CD4-positive, alpha-beta T cell (primary cell): ENCODE measurements at places on chromosomes 6 and 20. TPM values are rescaled to one million over a fixed set of nuclear protein-coding genes. Genes with fewer than 3 reads are reported as not detected.

The HLA-C gene
- total RNA-seq: 1,977 TPM

The MAN1A1 gene
- total RNA-seq: 4.5 TPM

The TSHZ2 gene
- 26.1 TPM for total RNA-seq

The OOEP gene
- total RNA-seq: 0.38 TPM

The ARFGEF3 gene
- not detected for total RNA-seq

The PIGT gene
- 157 TPM for total RNA-seq

DNA sequence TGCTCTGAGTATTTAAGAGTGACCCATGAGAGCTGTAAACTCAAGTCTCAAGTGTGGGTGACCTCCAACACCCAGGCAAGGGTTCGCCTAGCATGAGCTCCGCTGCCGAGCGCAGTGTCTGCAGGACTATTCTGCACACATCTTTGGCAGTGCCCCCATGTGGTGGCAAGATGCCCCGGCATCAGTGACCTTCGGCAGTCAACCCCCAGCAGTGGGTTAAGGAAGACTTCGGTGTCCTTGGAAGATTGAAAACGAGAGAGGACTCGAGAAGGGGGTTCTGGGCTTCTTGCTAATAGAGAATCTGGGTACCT, 43.1 kb downstream of the RBM38 start:
- no peak for DNase-seq

GRCh38 chr20:47453167-47453782, 48.4 kb upstream of the NCOA3 start:
- no peak for DNase-seq

- no peak for DNase-seq
Observed at GRCh38 chr6:70684794-70685493, 17.3 kb downstream of the SMAP1 start.

DNA sequence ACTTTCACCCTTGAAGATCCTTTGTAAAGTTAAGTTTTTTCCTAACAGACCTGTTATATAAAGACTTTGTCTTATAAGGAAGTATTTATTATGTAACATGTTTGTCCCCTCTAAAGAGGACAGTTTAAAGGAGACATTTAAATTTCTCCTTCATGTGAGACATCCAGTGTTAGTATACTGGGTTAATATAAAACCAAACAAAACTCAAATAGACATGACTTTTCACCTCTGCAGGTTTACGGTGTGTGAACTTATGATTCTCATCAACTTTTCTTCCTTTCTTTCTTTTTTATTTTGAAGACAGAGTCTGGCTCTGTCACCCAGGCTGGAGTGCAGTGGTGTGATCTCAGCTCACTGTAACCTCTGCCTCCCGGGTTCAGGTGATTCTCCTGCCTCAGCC, 17.4 kb upstream of the MPC1 start:
- no peak for DNase-seq

DNA sequence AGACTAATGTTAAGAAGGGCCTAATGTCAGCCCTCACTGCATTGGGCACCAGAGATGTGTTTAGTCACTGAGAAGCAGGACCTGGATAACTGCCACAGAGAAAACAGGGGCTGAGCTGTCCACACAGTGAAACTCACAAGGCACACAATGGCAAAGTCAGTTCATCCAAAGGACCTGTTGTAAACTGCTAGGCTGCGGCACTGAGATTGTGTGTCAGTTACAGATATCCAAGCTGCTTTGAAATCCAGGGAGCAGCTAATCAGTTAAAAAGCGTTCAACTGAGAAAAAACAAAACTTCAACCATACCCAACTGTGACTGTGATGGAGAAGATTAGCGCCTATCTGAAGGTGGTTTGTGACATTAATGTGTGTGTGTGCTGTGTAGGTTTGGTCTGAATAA, 27.8 kb upstream of the TMEM14A start:
- no peak for DNase-seq

DNA sequence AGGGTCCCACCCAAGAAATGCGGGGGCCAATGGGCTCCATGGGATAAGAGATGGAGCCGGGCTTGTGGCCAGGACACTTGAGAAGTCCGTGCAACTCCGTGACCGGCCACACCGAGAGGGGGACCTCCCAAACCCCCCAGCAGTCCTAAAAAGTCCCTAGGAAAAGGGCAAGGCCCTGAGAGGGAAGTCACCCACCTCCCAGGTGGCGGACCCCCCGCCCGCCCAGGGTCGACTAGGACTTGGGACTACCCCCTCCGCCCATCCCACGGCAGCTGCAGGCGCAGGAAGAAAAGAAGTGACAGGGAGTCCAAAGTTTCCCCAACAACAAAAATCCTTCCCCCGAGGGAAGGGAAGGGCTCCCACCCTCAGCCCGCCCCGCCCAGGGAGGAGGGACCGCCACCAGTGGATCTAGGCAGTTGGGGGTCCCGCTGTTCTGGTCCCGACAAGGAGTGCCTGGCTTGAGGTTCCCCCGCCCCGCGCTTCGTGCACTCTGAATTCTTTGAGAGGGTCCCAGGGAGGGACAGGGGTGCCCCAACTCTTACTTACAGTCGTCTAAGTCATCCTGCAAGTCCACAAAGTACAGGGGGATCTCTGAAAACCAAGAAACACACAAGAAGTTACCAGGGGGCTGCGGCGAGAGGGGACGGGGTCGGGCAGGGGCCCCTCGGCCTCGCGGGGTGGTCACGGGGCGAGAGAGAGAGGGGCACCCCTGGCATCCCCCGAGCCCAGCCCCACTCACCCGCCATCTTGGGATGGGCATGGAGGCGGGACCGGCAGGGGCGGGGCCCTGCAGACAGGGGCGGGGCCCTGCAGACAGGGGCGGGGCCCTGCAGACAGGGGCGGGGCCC, 611 bp upstream of the RAB22A start:
- no peak for DNase-seq

- DNase-seq: no peak
Observed at GRCh38 chr6:106184629-106185028, 98.5 kb downstream of the PRDM1 start.

GRCh38 chr6:138638604-138639003, 135.0 kb upstream of the CCDC28A start:
- no peak for DNase-seq

GRCh38 chr20:50655311-50655880, 35.9 kb downstream of the RIPOR3 start:
- no peak for DNase-seq

DNA sequence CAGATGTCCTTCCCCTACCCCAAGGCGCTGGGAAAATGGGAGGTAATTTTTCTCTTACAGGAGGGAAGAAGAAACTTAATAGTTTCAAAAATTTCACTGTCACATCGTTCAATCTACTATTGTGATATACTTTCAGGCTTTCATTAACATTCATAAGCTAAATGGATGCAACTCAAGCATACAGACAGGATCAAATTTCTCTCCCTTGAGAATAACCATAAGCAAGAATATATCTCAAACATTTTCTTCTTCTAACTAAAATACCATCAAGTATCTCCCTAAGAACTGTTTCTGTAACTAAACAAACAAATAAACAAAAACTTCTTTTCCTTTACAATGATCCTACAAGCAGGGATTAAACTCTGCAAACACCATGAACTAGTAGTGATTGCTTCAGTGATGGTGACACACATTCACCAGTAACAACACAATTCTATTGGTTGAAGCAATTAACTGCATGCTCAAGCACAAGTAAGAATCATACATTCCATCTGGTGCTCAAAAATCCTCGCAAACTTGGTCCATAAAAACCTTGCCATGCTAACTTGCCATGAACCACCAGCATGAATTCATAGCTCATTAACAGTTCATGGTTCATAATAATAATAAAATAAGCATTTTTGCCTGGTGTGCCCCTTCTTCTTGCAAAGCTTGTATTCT, 183.8 kb downstream of the PTPRK start:
- no peak for DNase-seq

DNA sequence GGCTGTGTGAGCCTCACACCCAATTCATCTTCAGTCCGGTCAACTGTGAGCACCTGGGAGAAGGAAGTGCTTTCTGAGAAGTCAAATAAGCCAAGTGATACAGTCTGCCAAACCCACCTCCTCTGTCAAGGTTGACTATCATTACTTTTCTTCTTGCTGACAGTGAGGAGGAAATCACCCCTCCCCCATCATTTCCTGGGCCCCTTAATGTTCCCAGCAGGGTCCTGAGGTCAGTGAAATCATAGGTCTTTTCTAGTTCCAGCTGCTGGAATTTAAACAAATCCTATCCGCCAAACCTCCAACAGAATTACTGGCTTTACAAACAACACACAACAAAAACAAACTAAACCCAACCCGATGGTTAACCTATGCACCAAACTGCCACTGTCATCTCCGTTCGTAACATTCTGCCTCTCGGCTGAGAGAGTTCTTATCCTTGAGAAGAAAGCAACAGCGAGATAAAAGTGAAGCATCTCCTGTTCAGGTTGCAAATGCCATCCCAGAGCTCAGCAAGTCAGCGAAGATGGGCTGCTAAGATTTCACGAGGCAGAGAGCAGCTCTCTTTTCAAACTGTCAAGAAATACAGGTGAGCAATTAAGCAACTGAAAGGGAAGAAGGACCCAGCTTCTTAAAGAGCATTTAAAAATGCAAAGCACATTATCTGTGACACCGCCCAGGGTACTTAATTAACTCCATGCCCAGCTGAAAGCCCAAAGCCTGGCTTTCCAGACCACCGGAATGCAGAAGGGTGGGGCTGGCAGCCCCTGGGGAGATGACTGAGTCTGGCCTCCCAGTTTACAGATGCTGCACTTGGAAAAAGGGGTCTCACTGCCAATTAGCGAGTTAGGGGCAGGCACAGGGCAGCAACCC, 24.7 kb downstream of the GFOD1 start:
- no peak for DNase-seq

DNA sequence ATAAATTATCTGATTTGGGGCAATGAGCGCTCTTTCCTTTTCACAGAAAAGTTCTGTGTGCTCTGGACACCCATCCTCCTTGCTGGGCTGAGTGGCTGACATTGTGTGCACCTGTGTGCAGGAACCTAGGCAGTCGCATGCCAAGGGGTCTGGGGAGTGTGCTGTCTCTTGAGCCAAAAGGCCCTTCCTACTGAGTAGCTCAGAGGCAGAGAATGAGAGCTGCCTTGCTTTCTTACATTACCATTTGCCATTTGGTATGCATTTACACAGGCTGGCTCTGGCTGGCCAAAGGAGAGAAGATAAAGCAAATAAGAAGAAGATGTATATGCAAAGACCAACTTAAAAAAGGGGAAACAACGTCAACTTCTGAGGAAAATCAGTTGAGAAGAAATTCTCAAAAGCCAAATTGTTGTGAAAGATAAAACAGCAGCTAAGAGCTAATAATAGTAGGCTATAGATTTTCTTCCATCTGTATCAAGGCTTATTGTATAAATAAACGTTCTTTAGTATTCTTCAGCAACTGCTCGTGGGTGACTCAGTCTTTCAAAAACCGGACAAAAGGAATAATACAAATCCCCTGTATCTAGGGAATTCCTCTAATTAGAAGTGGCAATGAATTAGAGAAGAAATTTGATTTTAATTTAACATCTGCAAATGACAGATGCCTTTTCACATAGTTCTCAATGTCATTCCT, 121.9 kb downstream of the INSM1 start:
- no peak for DNase-seq

- DNase-seq: no peak
Observed at GRCh38 chr20:4156411-4156810, 141.1 kb upstream of the RNF24 start.

DNA sequence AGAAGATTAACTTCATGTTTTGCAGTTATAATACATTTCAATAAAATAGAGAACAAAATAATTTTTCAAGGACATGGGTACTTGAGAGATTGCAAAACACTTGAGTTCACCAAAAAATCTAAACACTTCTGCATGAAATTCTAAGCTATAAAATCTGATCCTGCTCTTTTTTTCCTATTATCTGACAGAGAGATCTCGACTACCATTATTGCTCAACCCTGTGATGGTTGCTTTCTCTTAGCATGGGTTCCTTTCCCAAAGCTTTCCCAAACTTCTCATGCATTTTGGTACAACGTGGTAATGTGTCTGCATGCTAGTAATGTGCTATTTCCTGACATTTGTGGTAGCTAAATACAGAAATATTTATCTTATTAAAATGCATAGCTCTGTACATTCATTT, 1243.1 kb upstream of the ADGRB3 start:
- DNase-seq: no peak

DNA sequence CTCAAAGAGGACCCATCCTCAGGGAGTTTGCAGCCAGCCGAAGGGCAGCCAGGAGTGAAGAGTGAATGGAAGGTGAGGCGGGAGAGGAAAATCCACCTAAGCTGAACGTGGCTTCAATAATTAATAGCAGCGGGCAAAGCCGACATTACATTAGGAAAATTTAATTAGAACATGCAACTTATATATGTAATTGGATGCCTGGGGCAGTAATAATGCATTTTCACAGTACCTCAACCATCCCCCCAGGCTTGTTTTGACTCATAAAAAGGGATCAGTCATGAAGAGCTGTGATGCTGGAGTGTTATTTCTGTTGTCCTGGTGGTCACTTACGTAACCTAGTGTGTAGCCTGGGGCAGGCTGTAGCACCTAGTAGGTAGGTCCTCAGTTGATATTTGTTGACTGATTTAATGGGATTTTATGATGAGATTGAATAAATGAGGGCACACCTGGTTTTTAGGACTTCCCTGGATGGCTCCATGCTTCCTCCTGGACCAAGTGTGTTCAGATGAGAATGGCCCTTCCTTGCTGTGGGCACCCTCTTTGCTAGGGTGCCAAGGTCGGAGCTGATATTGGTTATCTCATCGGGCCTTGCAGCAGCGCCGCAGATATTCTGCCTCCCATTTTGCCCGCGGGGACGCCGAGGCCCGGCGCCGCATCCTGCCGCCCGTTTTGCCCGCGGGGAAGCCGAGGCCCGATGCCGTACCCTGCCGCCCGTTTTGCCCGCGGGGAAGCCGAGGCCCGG, 128.8 kb downstream of the CDH26 start:
- no peak for DNase-seq

- no peak for DNase-seq
Observed at GRCh38 chr6:158053377-158054313, 72.0 kb downstream of the SYNJ2 start.

DNA sequence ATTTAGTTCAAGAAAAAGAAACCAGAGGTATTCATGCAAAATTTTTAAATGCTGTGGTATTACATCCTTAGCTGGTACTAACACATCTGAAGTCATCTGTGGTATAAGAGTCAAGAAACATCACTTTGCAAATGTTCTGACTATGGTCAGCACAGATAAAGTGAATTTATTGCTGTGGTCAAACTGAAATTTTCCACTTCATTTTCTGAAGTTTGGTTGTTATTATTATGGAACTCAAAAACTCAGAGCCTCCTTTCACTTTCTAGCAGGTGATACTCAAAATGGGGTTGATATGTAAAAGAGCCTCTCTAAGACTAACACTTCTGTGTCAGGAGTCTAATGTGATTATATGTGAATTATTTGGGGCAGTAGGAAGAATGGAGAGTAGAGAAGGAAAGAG, 257.8 kb downstream of the RNGTT start:
- DNase-seq: no peak

GRCh38 chr6:47360388-47360787, 50.7 kb upstream of the TNFRSF21 start:
- DNase-seq: no peak
